ENCODE measurements at places on chromosomes 12 and 14. TPM values are rescaled to one million over a fixed set of nuclear protein-coding genes. Genes with fewer than 3 reads are reported as not detected.

DNA sequence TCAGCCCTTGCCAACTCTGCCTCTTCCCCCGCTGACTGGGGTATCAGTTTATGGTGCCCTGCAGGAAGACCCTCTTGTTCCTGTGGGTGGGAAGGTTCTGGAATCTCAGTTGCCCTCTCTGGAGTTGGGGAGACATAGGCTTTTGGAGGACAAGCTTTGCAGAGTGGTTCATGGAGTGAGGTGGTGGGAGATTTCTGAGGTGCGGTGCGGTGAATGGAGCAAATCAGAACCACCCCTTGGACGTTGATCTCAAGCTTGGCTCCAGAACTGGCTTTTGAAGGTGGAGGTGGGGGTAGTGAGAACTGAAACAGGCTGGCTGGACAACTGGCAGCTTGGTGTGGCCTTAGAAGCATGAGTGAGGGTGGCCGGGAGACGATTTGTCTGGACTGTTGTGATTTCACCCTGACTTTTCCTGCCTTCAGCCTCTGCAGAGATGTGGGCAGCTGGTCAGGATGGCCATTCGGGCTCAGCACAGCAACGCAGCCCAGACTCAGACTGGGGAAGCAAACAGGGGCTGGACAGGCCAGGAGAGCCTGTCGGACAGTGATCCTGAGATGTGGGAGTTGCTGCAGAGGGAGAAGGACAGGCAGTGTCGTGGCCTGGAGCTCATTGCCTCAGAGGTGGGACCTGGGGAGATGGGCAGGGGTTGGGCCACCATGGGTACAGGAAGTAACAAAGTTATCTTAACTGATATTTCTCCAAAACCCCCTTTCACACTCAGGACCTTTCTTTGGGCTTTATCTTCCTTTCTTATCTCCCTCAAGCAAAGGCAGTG is 1.1 kb downstream of the SHMT2 start:
- peak overlapping the region; percentile 95 for H3K4me3 ChIP-seq
- no peaks in the 10 kb centered on the region for H3K27me3 ChIP-seq
- peaks cover 30% of the 10 kb centered on the region for H3K4me1 ChIP-seq
- no peak for DNase-seq

DNA sequence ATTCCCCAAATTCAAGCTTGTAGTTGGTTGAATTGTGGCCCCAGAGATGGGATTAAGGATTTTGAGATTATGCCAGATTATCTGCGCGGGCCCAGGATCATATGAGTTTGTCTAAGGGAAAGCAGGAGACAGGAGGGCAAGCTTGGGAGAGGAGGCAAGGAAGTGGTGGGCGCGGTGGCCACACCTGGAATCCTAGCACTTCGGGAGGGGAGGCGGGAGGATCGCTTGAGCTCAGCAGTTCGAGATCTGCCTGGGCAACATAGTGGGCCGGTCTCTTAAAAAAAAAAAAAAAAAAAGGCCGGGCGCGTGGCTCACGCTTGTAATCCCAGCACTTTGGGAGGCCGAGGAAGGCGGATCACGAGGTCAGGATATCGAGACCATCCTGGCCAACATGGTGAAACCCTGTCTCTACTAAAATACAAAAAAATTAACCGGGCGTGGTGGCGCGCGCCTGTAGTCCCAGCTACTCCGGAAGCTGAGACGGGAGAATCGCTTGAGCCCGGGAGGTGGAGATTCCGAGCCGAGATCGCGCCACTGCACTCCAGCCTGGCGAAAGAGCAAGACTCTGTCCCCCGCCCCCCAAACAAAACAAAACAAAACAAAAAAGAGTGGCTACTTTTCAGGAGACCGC is 881 bp upstream of the PUS1 start:
- no peak for DNase-seq
- H3K36me3 ChIP-seq = peaks cover 14% of the 10 kb centered on the region
- H3K4me1 ChIP-seq = peaks cover 8% of the 10 kb centered on the region
- peak overlapping the region; percentile 98 for H3K4me3 ChIP-seq
- no peaks in the 10 kb centered on the region for H3K27me3 ChIP-seq
- H3K27ac ChIP-seq = peak overlapping the region; percentile 36

Gene SLC38A4
- not detected for total RNA-seq

DNA sequence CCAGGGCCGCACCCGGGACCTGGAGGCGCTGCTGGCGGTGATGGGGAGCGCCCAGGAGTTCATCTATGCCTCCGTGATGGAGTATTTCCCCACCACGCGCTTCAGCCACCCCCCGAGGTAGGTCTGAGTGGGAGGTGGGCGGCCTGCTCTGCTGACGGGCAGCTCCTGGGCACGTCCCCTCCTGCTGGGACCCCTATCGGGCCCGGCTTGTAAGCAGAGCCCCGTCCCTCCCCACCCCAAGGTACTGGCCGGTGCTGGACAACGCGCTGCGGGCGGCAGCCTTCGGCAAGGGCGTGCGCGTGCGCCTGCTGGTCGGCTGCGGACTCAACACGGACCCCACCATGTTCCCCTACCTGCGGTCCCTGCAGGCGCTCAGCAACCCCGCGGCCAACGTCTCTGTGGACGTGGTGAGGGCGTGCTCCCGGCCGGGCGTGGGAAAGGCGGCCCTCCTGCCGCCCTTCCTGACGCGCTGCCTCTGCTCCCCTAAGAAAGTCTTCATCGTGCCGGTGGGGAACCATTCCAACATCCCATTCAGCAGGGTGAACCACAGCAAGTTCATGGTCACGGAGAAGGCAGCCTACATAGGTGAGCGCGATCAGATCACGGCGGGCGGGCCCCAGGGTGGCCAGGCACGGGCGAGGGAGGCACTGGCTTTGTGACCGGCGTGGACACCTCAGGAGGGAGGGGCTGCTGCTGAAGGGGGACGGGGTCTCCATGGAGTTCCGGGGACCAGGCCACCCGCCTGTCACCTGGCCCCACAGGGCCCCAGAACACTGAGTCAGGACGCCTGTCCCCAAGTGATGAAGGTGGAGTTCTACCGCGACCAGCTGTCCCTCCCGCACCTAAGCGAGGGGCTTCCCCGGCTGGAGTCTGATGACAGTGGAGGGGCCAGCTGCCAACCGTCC is 7.3 kb downstream of the PLD4 start:
- no peak for DNase-seq
- no peak overlapping the region for H3K4me3 ChIP-seq
- H3K27ac ChIP-seq = no peak overlapping the region
- H3K36me3 ChIP-seq = no peaks in the 10 kb centered on the region

GRCh38 chr14:64688811-64689281 is 15.4 kb upstream of the PLEKHG3 start:
- H3K36me3 ChIP-seq = no peaks in the 10 kb centered on the region
- H3K27me3 ChIP-seq = no peaks in the 10 kb centered on the region
- H3K4me1 ChIP-seq = peaks cover 11% of the 10 kb centered on the region
- no peak for DNase-seq

GRCh38 chr14:28608851-28609828 is 157.4 kb upstream of the FOXG1 start:
- no peak overlapping the region for H3K4me3 ChIP-seq
- no peaks in the 10 kb centered on the region for H3K36me3 ChIP-seq
- no peaks in the 10 kb centered on the region for H3K4me1 ChIP-seq
- DNase-seq = peak; percentile 49

DNA sequence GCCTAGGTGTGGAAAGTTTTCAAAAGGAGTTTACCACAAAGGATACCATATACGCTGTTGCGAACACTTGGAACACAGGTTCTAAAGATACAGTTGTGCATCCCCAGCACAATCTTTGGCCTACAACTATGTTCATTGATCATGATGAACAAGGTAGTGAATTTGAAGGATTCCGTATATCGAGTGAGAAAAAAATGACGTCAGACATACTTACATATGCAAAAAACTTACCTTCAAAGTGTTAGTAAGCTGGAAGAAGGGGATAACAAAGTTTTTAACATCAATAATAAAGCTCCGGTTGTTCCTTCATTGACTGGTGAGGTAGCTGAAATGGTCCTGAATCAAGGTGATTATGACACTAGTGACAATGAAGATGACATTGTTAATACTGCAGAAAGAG is 133.9 kb upstream of the PDE3A start:
- no peak overlapping the region for H3K27ac ChIP-seq
- no peak overlapping the region for H3K4me3 ChIP-seq
- no peak for DNase-seq

- H3K36me3 ChIP-seq = no peaks in the 10 kb centered on the region
- H3K4me1 ChIP-seq = no peaks in the 10 kb centered on the region
- H3K27me3 ChIP-seq = no peaks in the 10 kb centered on the region
Observed at GRCh38 chr12:6782850-6783566, 6.3 kb upstream of the CD4 start.

GRCh38 chr12:93578221-93578620 is 5.7 kb downstream of the SOCS2 start:
- H3K4me1 ChIP-seq = no peaks in the 10 kb centered on the region
- no peaks in the 10 kb centered on the region for H3K36me3 ChIP-seq
- no peak overlapping the region for H3K27ac ChIP-seq
- no peak for DNase-seq

DNA sequence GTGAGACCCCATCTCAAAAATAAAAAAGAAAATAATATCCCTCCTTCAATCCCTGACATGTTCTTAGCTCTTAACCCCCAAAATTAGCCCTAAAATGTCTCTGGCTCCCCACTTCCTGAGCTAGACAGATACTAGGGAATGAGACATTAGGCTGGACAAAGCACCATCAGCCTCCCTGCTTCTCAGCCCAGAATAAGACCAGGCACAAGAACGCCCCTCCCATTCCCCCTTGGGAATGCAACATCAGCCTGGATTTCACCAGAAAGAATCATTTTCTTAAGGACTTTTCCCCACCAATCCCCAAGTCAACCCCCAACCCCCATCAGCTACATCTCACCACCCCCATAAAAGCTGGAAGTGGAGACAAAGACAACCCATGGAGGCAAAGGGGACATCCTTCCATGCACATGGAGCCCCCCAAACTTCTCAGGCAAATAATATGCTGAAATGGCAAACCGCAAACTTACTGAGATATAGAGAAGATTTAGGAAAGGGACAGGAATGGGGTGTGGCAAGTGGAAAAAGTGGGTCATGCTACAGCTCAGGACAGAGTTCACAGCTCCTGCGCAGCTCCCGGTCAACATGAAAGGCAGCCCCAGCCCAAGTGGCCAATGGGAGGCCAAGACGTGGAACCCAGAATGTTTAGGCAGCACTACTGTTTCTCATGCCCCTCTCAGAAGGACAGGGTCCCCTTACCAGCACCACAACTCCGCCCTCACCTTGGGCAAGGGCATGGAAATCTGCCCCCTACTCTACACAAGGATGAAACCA is 2.7 kb downstream of the CHD4 start:
- H3K4me3 ChIP-seq = peak overlapping the region; percentile 88
- no peaks in the 10 kb centered on the region for H3K27me3 ChIP-seq
- H3K27ac ChIP-seq = no peak overlapping the region
- peaks cover 32% of the 10 kb centered on the region for H3K4me1 ChIP-seq
- H3K36me3 ChIP-seq = peaks cover 46% of the 10 kb centered on the region
- no peak for DNase-seq

DNA sequence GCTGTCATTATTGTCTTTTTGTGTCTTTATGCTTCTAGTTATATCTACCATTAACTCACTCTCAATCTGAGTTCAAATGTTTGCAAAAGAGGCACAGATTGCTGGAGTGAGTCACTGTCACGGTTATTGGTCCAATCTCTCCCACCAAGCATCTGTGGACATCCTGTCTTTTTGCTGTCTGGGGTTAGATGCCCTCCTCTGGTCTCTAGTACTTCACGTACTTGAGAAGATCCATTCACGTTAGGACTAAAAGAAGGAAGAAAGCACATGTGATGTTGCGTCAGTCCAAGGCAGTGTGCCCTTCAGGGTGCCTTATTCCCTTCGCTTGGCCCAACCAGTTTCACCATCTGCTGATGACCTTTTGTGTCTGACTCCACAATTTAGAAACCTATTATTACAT is 72.3 kb upstream of the STXBP6 start:
- H3K27me3 ChIP-seq = no peaks in the 10 kb centered on the region
- no peak overlapping the region for H3K27ac ChIP-seq
- H3K36me3 ChIP-seq = no peaks in the 10 kb centered on the region
- no peak for DNase-seq
- no peaks in the 10 kb centered on the region for H3K4me1 ChIP-seq

GRCh38 chr12:51393676-51394545 is 2.7 kb upstream of the GALNT6 start:
- H3K4me1 ChIP-seq = peaks cover 36% of the 10 kb centered on the region
- H3K4me3 ChIP-seq = no peak overlapping the region
- H3K27me3 ChIP-seq = no peaks in the 10 kb centered on the region
- H3K36me3 ChIP-seq = no peaks in the 10 kb centered on the region

DNA sequence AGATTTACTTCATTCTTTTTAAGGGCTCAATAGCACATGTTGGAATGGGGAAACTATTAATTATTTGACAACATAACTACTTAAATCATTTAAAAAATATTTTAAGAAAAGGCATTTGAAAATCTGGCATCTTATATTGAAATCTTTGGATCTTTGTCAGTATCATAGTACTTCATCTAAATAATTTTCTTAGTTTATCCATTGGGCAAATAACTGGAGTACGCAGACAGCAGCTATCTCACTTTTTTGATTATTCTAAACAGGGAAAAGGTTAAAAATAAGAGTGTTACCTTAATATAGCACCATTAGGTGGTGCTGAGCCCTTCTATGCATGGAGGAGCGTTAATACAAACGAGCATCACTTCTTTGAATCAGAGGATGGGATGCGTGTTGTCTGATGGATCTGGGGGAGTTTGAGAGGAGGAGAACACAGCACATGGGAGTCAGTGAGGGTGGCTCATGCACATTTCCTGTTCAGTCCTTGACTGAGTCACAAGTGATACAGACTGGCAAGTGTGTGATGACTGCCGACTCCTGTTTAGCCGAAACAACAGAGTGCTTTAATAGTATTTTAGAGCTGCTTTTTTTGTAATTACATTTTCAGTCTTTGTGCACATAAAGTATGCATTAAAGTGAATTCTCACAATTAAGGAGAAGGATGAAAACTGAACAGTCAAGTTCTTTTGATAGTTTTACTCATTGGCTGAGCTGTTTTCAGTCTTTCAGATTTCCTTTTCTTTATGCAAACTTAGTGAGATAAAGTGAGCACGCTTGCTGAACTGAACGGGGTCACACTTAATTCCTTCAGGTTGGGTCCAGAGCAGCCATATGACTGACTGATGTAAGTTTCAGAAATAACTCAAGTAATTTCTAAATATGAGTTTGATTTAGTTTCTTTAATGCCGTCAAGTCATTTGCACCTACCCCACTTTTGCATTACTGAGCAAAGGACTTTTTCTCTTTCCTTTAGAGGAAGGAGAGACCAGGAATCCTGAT is 92.7 kb downstream of the DIP2B start:
- no peaks in the 10 kb centered on the region for H3K27me3 ChIP-seq
- no peaks in the 10 kb centered on the region for H3K36me3 ChIP-seq
- H3K27ac ChIP-seq = peak overlapping the region; percentile 43
- H3K4me3 ChIP-seq = no peak overlapping the region
- DNase-seq = no peak
- H3K4me1 ChIP-seq = peaks cover 10% of the 10 kb centered on the region

Gene WIF1
- total RNA-seq = not detected

- DNase-seq = no peak
- H3K27me3 ChIP-seq = no peaks in the 10 kb centered on the region
- H3K36me3 ChIP-seq = peaks cover 91% of the 10 kb centered on the region
- peaks cover 48% of the 10 kb centered on the region for H3K4me1 ChIP-seq
Observed at GRCh38 chr12:13211859-13212664, 15.5 kb downstream of the EMP1 start.

Gene HOXC12
- 0.28 TPM for total RNA-seq

Data from PC-9 (cell line).